ENCODE measurements at places on chromosomes 2 and 18. TPM values are rescaled to one million over a fixed set of nuclear protein-coding genes. Genes with fewer than 3 reads are reported as not detected.

DNA sequence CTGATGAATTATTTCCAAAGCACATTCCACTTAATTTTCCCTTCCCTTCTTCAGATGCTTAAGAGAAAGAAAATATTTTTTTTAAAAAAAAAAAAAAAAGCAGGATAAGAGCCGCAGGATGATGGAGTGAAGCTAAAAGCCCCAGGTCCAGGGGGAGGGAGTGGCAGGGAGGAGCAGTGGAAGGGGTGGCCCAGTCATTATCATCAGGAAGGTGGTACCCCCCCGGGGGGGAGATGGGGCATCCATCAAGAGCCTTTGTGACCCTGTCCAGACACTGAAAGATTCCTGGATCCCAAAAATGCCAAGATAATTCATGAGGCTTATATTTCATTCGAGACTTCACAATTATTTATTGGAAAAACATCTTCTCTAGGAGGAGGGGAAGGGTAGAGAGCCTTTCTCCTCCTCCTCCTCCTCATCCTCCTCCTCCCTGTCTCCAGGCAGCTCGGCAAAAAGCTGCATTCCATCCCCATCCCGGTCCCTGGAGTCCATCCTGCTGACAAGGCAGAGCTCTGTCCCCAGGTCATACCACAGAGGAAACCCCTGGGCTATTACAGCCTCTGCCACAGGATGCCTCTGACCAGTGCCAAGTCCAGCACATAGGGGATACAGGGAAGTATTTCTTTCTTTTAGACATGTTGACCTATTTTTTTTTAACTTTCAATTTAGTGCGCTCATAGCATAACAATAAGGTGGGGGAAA is 125.3 kb downstream of the TWIST2 start:
- no peak for DNase-seq

- no peak for DNase-seq
These were observed 154.5 kb downstream of the RTN4 start for GRCh38 chr2:54895730-54896129.

DNA sequence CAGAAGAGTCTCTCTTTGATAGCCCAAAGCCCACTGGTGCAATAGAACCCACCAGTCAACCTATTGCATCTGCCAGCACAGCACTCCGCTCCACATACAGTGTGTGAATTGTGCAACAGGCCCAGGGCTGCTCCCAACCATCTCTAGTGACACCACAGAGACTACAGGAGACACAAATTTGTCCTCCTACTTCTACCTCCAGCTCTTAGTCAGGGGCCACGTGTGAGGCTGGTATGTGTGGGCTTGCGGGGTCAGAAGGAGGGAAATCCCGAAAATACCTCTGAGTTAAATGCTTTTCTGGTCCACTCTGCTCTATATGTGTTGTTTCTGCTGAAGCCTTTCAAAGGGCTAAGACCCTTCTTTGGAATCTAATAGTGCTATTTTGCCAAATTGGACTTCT is 18.0 kb downstream of the DGUOK start:
- DNase-seq = no peak

GRCh38 chr2:65383541-65384488 is 48.6 kb downstream of the SPRED2 start:
- no peak for DNase-seq

DNA sequence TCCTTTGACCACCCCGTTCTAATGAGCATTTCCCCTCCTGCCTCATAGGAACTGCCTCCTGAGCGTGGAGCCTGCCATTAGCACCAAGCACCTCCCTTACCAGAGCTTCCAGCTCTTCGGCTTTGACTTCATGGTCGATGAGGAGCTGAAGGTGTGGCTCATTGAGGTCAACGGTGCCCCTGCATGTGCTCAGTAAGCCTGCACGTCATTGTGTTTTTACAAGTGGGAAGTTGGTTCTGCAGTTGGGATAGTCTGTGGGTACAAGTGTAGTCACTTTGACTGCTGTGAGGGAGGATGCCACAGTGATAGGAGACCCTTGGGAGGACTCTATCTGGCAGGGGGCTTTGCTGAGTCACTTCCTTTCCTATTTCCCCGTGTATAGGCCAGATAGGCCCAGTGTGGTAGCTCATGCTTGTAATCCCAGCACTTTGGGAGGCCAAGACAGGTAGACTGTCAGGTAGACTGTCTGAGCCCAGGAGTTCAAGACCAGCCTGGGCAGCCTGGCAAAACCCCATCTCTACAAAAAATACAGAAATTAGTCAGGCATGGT is 22.0 kb upstream of the POLR1B start:
- DNase-seq = no peak

DNA sequence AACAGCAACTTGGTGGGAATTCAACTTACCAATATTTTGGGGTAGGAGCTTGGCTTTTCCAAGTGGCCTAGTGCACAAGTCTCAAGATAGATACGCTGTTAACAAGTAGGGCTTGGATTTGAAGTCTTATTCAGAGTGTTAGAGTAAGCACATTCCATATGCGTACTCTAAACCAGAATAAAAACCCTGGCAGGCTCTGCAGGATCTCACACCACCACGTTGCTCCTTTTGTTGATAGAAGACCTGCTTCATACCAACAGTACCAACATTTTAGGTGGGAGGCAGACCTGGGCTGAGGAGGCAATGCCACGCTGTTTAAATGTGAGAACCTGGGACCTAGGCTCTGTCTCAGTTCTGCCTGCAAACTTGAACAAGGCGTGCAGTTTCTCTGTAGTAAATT is 214.0 kb downstream of the RNF144A start:
- no peak for DNase-seq

GRCh38 chr2:218889937-218890336 is 9.3 kb downstream of the WNT10A start:
- no peak for DNase-seq

GRCh38 chr2:222862106-222862908 is 1.5 kb downstream of the ACSL3 start:
- no peak for DNase-seq

- no peak for DNase-seq
These were observed 14.2 kb downstream of the FAM110C start for GRCh38 chr2:32068-32467.

- DNase-seq = peak; percentile 52
These were observed 355.2 kb upstream of the UBE2E3 start for GRCh38 chr2:180625006-180625844.

DNA sequence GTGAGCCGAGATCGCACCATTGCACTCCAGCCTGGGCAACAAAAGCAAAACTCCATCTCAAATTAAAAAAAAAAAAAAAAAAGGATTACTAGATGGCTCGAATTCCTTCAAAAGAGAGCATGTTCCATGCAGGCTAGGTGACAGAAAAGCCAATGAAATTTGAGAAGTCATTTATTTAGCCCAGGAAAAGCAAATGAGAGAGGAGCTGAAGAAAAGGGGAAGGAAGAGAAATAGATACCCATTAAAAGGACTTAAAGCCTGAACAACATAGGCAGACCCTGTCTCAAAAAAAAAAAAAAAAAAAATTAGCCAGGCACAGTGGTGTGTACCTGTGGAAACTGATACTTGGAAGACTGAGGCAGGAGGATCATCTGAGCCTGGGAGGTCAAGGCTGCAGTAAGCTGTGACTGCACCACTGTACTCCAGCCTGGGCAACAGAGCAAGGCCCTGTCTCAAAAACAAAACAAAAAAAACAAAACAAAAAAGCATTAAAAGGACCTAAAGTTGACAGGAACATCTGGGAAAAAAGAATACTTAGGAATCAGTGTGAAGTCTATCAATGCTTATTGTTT is 11.1 kb downstream of the SEPTIN10 start:
- DNase-seq = no peak

DNA sequence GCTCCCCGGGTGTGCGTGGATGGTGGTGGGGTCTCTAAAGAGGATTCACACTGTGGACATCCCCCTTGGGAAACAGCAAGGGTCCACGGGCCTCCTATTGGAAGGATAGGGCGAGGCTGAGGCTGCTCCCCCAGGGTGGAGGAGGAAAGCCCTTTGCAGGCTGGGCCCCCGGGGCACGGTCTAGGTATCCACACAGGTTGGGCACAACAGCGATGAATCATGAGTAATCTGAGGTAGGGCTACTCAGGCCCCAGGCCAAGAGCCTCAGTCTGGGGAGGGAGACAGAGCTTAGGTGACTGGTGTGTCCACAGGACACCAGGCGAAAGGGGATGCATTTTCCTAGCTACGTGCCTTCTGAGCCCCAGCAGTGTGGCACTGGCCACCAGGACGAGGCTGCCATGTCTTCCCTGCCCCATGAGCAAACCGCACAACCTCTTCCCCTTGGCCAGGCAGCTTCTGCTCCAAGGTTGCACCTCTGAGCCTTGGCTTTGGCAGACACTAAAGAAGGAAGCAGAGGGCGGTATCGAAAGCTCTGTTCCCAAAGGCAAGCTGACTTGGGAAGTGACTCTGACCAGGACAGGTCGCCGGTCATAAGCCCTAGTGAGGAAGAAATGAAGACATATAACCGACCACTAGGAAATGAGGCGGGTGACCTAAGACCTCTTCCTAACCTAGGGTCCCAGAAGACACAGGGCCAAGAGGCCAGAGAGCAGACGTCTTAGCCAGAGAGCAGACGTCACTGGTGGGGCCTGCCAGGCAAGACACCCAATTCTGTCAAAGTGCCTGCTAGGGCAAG is 14.6 kb upstream of the SEMA4C start:
- DNase-seq = no peak

GRCh38 chr18:47968721-47969120 is 38.3 kb upstream of the SMAD2 start:
- DNase-seq = no peak

- DNase-seq = no peak
These were observed 77.2 kb downstream of the NAT8 start for GRCh38 chr2:73564986-73565385.

DNA sequence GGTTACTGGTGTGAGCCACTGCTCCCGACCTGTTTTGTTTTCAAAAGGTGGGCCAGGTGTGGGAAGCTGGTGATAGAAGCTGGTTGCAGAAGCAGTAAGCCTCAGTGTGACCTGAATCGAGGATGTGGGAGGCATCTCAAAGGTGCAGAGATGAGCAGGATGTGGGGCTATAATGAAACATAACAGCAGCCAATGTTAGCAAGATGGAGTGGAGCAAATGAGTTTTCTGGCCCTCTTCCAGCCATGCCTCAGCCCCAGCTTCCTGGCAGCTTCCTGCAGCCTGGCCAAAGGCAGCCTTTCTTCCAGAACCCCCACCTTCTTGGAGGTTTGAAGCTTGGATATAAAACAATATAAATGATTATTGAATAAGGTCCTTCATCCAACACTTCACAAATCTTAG is 184.8 kb downstream of the NCK2 start:
- no peak for DNase-seq

DNA sequence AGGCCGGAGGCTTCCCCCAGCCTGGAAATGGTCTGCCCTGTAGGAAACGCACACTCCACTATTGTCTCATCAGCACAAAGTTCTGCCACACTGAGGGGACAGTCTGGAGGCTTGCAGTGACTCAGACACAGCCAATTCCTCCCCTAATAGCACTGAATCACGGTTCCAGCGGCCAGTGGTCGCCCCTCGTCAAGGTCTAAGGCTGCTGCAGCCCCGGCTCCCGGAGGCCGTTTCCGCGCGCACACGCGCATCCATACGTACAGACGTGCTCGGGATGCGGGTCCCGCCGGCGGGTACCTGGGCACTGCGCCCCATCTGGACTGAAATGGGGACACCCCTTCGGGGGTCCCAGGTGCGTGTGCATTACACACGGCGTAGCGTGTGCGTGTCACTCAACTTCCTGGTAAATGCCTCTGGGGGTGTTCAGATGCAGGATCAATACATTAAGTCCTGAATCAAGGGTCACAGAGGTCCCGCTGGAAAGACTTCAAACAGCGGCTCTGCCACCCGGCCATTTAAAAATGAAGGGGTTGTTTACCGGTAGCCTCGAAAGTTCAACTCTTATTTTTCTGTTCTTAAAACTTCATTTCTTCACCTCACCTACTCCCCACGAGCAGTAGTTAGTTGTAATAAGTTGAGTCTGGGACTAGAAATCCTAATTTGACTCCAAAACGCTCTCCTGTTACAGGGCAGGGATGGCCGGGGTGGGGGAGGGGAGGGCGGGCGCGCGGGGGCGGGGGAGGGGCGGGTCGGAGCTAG is 572 bp upstream of the ZNF516 start:
- no peak for DNase-seq

- DNase-seq = no peak
These were observed 51.8 kb upstream of the GPR75 start for GRCh38 chr2:53911434-53912189.

- no peak for DNase-seq
These were observed 32.4 kb downstream of the TMEM87B start for GRCh38 chr2:112087346-112088020.

- DNase-seq = peak; percentile 75
These were observed 59.8 kb downstream of the MEIS1 start for GRCh38 chr2:66494708-66495107.

GRCh38 chr2:205464681-205465080 is 217.6 kb upstream of the NRP2 start:
- no peak for DNase-seq

GRCh38 chr2:27122791-27123190 is 824 bp upstream of the ABHD1 start:
- no peak for DNase-seq

DNA sequence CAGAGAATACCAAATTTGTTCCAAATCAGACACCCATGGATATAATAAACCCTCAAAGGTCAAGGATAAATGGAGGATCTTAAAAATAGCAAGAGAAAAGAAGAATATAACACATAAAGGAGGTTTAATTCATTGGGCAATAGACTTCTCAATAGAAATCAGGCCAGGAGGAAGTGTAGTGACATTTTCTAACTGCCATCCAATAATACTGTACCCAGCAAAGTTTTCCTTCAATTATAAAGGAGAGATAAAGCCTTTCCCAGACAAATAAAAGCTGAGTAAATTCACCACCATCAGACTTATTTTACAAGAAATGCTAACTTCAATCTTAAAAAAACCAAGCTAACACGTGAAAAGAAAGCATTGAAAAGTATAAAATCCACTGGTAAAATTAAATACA is 121.6 kb downstream of the MSTN start:
- DNase-seq = no peak

- no peak for DNase-seq
These were observed 272.9 kb downstream of the PAX3 start for GRCh38 chr2:222025881-222026271.

GRCh38 chr2:23380562-23381065 is 4.4 kb upstream of the KLHL29 start:
- peak; percentile 63 for DNase-seq

DNA sequence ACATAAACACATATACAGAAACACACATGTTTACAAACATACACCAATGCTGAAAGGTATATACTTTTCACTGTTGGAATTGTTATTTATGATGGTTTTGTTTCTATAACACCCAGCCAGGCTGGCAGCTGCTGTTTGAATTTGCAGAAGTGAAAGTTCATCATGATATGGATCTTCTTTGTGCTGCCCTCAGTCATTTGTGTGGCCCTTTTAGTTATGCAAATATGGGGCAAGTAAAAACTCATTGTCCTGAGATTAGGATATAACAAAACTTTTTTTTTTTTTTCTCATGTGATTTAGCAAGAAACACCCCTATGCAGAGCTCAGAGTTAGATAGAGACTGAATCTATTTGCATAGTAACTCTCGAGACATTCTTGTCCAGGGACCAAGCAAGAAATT is 714.1 kb downstream of the KCNJ3 start:
- DNase-seq = no peak

TTN gene
- 0.12 TPM for total RNA-seq

LBX2 gene
- total RNA-seq = 1.3 TPM

EFEMP1 gene
- total RNA-seq = 30.0 TPM

NT5C1B gene
- total RNA-seq = not detected

DES gene
- not detected for total RNA-seq

GREB1 gene
- 0.07 TPM for total RNA-seq

SCN2A gene
- 0.07 TPM for total RNA-seq

RGPD3 gene
- total RNA-seq = 0.29 TPM

TLX2 gene
- not detected for total RNA-seq

IL36B gene
- not detected for total RNA-seq

C2orf72 gene
- total RNA-seq = 0.29 TPM

AQP4 gene
- 0.29 TPM for total RNA-seq

FBXO48 gene
- total RNA-seq = 0.94 TPM

PSTPIP2 gene
- total RNA-seq = 7.2 TPM

Measured in epithelial cell of proximal tubule (primary cell).